ENCODE measurements at places on chromosomes 13 and 19.
A peak's percentile ranks its signal among the peaks of the same experiment; 100 is the strongest.

- no peak for DNase-seq
Measured at GRCh38 chr13:51330791-51331190, 8.7 kb upstream of the SERPINE3 start.

DNA sequence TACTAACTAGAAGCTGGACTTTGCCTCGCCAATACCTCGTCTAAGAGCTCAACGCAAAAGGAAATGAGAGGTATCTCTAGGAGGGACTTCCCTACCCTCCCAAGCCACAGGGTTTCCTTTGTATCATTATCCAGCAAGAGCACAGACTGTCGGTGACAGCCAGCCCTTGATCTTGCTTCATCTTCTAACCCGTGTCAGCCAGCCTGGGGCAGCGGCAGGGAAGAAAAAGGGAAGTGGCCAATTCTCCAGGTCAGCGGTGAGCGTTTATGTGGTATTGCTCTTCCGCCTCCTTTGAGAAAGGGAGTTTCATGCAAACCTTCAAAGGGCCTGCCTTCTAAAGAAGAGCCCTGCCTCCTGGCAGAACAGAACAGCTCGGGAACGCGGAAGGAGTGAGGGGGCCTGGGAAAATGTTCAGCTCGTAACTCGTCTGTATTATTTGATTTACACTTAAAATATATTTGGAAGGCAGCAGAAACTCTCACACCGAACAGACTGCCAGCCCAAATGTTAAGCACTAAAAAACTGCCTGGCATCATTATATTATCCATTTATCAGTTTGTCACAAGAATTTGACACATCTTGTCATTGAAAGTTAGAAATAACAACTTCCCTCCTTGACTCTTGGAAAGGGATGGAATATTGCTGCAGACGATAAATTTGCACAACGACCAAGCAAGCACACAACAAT, 41.8 kb downstream of the EFNB2 start:
- DNase-seq, result no peak

GRCh38 chr19:36209372-36209771, 5.1 kb downstream of the ZNF565 start:
- DNase-seq, result no peak

DNA sequence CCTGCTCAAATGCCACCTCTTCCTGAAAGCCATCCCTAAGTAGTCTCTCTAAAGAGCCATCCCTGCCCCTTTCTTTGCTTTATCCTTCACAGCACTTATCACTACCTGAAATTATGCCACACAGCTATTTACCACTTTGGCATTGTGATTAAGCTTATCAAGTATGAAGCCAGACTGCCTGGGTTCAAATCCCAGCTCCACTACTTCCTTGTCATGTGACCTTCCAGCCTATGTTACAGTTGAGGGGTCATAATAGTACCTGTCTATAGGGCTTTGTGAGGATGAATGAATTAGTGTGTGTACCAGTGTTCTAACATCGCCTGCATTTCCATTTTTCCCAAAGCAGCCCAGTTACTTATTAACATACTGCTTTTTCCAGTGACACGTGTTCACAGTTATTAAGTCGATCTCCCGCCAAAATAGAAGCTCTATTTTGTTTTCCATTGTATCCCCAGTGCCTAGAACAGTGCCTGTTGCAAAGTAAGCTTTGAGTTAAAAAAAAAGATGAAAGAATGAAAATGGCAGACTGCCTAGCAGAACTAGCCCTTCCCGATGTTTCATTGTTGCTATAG, 32.8 kb downstream of the ZSWIM9 start:
- DNase-seq, result no peak

- no peak for DNase-seq
Measured at GRCh38 chr13:84910423-84910822, 888.8 kb downstream of the SLITRK6 start.

GRCh38 chr13:49441846-49442245, 2.0 kb downstream of the CAB39L start:
- DNase-seq, result peak; percentile 72

DNA sequence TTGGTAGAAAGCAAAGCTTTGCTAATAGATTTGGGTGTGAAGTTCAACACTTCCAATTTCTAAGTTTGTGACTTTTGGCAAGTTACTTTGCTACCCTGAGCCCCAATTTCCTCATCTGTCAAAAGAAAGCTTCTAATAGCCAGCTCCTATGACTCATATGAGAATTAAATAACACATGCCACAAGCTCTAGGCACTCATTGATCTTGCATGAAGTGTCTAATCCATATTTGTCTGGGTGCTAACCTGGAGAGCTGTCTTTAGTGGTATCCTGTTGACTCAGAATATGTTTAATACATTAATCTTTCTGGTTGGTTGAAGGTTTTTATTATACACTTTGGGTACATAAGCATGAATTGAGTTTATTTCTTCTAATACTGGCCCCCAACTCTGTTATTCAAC, 188.8 kb downstream of the POSTN start:
- peak; percentile 63 for DNase-seq

DNA sequence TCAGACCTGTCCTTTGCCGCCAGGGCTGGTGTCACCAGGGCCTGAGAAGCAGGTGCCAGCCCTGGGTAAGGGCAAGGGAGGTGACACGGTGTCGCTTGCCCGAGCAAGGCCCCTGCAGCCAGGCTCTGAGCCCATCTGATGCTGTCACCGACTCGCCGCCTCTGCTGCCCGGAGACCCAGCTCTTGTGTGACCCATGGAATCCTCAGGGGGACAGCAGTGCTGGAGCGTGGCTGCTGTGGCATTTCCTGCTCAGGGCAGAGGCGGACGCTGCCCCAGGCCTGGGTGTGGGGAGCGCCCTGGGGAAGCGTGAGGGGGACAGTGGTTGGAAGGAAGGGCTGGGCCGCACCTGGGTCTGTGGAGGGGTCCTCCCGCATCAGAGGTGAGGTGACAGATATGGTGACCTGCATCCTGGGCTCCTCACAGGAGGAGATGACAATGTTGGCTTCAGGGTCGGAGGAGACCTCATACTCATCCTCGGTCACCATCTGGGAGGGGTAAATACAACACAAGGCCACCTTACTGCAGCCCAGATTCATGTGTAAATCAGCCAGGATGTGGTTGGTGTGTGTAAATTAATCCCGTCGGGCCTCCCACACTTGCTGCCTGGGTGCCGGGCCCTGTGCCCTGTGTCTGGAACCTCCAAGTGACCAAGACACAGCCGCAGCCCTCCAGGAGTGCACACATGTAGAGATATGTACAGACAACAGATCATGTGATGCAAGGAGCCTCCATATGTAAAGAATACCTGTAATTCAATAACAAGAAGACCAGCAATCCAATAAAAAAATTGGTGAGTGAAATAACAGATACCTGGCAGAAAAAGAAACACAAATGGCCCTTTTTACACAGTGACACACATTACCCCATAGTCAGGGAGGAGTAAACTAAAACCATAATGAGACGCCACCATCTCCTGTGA, 27.6 kb upstream of the MATK start:
- DNase-seq, result no peak

GRCh38 chr13:105338006-105338405, 1197.5 kb downstream of the EFNB2 start:
- DNase-seq, result no peak

DNA sequence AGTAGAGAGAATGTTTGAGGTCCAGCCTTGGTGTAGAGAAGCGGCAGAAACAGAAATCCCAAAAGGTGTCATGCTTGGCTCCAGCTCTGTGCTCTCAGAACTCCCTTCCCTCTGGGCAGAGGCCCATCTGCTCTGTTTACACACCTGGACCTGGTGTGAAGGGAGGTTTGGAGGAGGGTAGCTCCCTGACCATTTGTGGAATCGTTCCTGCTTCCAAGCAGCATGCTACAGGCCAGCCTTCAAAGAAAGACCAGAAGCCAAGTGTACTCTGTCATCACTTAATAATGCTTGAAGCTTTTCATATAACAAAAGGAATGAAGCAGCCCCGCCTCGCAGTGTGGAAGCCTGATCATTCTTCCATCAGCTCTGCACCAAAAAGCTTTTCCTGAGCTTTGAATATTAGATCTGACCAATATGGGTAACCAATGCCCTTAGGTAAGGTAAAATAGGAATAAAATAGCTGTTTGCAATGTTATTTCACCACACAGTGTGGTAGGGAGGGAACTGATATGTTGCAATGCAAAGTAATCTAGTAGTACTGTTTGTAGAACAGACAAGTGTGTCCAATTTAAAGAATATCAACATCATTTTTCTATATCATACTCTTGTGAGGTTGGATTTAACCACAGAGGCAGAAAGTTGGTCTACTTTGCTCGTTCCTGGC, 63.3 kb downstream of the ZIC5 start:
- DNase-seq, result no peak

DNA sequence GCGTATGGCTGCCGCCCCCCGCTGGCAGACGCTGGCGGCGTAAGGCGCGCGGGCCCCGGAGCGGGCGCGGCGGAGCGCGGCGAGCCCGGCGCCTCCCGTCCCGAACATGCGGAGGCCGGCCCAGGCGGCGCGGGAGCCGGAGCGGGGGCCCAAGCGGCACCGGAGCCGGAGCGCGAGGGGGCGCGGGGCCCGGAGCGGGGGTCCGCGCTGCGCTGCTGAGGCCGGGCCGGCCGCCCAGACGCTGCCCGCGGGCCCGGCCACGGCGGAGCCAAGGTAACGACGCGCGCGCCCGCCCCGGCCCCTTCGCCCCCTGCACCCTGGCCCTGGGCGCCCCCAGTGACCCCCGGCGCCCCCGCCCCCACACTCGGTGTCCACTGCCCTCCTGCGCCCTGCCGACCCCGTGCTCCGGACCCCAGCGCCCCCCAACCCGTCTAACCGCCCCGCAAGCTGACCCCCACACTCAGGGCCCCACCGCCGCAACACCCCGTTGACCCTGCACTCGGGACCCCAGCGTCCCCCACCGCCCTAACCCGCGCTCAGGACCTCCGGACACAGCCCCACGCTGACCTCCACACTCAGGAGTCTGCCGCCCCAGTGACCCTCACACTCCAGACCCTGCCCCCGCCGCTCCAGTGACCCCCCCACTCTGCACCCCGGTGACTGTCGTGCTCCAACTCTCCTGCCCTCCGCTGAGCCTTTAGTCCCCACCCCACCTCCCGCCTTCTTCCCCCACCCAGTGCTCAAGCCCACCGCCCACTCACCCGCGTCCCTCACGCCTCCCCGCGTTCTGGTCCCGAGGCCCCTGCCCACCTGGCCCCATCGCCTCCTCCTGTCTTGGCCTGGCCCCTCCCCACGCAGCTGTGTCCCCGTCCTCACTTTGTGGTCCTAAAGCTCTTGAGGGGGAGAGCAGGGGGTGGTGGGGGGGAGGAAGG, at the start of gene CSNK1G2:
Gene CSNK1G2 (plus strand): TSS at position 27 of the 932 bp plus-strand sequence. CDS start 28,601 bp downstream, outside the sequence.
- DNase-seq, result peak; percentile 16

DNA sequence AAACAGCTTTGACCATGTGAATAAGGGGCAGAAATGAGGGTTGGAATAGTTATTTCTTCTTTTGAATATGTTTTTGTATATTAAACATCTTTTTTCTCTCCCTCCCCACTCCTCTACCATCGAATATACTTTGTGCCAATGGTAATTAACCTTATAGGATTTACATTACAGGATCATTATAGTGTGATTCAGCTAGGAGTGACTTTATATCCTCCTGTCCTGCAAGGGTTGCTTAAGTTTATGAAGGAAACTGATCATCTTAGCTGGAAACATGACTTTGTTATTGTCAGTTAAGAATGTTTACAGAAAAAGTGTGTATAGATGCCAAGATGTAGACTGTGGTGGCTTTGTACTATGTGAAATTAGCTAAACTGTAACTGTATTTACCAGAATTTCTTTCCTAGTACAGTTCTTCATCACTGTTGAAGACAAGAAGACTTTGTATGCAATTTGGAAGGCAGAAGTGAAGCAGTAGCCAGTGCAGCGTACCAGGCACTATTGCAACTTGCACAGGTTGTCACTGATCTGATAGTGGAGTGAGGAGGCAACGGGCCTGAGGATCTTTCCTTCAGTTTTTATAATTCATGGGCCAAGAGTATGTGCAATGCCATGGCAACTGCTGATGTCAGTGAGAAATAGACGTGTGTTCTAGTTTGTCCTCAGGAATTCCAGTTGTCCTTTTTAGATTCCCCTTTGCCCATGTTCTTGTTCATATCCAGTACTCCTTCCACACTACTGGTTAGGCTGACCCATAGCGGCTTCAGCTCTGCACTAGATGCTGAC, 8.2 kb upstream of the PAN3 start:
- no peak for DNase-seq

GRCh38 chr13:102651392-102651791, 43.5 kb downstream of the METTL21C start:
- peak; percentile 67 for DNase-seq

- DNase-seq, result no peak
Measured at GRCh38 chr19:55435020-55435419, 8.1 kb downstream of the SHISA7 start.

GRCh38 chr19:2883686-2884439, 16.7 kb downstream of the ZNF556 start:
- DNase-seq, result no peak

- DNase-seq, result no peak
Measured at GRCh38 chr19:51433043-51433442, 15.6 kb upstream of the SIGLEC10 start.

- peak; percentile 34 for DNase-seq
Measured at GRCh38 chr19:10835089-10835753, 791 bp downstream of the TMED1 start.

DNA sequence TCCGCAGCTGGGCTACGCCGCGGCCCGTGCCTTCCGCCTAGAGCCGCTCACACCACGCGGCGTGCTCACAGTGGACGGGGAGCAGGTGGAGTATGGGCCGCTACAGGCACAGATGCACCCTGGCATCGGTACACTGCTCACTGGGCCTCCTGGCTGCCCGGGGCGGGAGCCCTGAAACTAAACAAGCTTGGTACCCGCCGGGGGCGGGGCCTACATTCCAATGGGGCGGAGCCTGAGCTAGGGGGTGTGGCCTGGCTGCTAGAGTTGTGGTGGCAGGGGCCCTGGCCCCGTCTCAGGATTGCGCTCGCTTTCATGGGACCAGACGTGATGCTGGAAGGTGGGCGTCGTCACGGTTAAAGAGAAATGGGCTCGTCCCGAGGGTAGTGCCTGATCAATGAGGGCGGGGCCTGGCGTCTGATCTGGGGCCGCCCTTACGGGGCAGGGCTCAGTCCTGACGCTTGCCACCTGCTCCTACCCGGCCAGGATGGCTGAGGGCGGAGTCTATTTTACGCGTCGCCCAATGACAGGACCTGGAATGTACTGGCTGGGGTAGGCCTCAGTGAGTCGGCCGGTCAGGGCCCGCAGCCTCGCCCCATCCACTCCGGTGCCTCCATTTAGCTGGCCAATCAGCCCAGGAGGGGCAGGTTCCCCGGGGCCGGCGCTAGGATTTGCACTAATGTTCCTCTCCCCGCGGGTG, 7.4 kb downstream of the DBP start:
- DNase-seq, result no peak

DNA sequence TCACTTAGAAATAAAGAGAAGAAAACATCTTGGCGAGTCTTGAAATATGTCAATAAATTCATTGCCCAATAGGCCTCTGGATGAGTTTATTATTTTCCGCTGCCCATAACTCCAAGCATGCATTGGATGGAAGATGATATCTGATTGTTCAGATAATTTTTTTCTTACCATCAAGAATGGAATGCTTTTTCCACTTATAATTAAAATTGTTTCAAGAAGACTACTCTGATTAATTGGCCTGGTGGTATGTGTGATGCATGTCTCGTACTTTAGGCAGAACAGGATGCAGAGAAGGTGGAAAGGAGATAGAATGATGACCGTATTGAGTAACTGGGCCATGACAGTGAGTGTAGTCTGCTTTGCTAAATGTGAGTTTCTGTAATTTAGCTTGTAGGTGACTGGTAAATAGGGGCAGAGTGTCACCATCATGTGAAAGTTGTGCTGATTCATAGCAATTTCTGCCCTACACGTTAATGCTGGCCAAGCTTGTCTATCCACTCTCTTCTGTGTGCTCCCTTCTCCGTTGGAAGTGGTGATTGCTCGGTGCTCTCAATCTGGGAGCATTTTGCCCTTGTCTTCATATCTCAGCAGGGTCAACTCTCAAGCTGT, 13.5 kb upstream of the SPATA13 start:
- DNase-seq, result no peak

All from ELR (cell line).